ENCODE measurements at places on chromosomes 12 and 14. TPM values are rescaled to one million over a fixed set of nuclear protein-coding genes. Genes with fewer than 3 reads are reported as not detected.

DNA sequence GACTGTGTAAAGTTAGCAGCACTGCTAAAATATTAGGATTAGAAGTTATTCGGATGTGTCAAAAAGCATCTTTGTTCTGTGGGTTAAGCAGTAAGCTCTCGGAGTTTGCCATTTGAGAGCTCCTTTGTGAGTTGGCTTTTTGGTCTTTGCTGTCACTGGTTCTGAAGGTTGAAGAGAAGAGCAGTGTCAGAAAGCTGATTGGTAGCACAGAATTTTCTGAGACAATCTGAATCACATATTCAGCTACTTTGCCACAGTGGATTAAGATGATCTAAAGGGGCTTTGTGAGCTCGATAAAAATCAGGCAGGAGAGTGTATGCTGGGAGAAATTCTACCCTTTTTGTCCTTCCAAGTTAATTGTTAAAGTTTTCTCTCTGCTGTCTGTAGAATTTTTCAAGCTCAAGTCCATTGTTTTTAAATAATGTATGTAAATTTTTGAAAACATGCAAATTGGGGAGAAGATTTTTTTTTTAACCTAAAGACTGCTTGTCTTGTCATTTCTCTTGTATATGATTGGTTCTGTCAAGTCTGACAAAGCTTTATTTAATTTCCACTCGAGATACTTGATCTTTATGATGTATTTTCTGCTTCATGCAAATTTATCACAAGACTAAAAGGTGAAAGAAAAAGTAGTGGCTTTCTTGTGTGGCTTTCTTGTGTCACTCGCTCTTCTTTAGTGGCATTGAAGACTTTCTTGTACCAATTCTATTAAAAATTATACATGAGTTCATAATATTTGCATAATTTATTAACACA lies 307.3 kb downstream of the EGLN3 start:
- peaks cover 23% of the 10 kb centered on the region for H3K4me1 ChIP-seq
- DNase-seq, result no peak
- H3K4me3 ChIP-seq, result no peak overlapping the region

- H3K4me1 ChIP-seq, result peaks cover 40% of the 10 kb centered on the region
- H3K36me3 ChIP-seq, result no peaks in the 10 kb centered on the region
- DNase-seq, result peak; percentile 39
- no peaks in the 10 kb centered on the region for H3K27me3 ChIP-seq
Observed at GRCh38 chr14:74853581-74853980, 22.4 kb downstream of the PROX2 start.

GRCh38 chr12:60266381-60266852 lies 670.6 kb downstream of the SLC16A7 start:
- DNase-seq, result peak; percentile 69
- no peak overlapping the region for H3K4me3 ChIP-seq
- H3K27me3 ChIP-seq, result no peaks in the 10 kb centered on the region
- H3K36me3 ChIP-seq, result no peaks in the 10 kb centered on the region

GRCh38 chr12:9449181-9449580 lies 158.5 kb downstream of the KLRB1 start:
- peak; percentile 7 for DNase-seq
- no peaks in the 10 kb centered on the region for H3K4me1 ChIP-seq
- H3K27ac ChIP-seq, result no peak overlapping the region
- H3K27me3 ChIP-seq, result no peaks in the 10 kb centered on the region

DNA sequence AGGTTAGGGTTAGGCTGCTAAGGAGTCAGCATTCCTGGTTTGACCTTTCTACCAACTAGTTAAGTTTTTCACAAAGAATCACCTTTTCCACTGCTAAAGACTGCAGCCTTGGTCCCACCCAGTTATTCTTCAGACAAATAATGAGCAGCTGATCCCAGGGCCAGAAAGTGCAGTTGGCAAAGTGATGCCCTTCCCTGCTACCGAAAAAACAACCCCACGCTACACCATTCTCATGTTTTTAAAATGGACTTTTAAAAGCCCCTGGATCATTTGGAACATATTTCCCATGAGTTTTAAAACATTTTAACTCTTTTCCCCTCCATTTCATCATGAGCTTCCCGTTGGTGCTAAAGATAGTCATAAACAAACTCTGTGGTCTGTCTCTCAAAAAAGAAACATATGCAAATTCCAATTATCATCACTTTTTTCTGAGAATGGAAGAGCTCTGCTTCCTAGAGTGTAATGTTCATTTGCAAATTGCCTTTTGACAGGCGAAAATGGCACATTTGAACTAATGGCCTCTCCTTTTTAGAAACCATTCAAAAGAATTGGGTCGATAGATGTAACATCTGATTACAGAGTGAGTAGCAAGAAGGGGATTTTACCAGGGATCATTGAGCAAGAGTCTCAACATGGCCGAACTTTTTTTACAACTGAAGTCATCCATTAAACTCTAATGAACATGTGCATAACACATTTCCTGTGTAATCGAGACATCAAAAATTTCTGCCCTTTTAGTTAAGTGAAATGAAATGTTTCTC lies 129.3 kb upstream of the RAP1B start:
- H3K36me3 ChIP-seq, result no peaks in the 10 kb centered on the region
- no peak overlapping the region for H3K4me3 ChIP-seq
- no peak overlapping the region for H3K27ac ChIP-seq
- DNase-seq, result peak; percentile 18
- peaks cover 30% of the 10 kb centered on the region for H3K4me1 ChIP-seq

- no peak for DNase-seq
- H3K4me1 ChIP-seq, result no peaks in the 10 kb centered on the region
- H3K27ac ChIP-seq, result no peak overlapping the region
- no peaks in the 10 kb centered on the region for H3K27me3 ChIP-seq
Observed at GRCh38 chr12:4564818-4565217, 2.8 kb downstream of the DYRK4 start.

- no peaks in the 10 kb centered on the region for H3K36me3 ChIP-seq
- H3K4me3 ChIP-seq, result no peak overlapping the region
- H3K27me3 ChIP-seq, result no peaks in the 10 kb centered on the region
- H3K4me1 ChIP-seq, result peaks cover 25% of the 10 kb centered on the region
- peak; percentile 34 for DNase-seq
Observed at GRCh38 chr12:116257215-116257614, 20.3 kb downstream of the MED13L start.

GRCh38 chr12:88310069-88310468 lies 168.0 kb downstream of the TMTC3 start:
- H3K36me3 ChIP-seq, result no peaks in the 10 kb centered on the region
- H3K27me3 ChIP-seq, result no peaks in the 10 kb centered on the region
- peaks cover 57% of the 10 kb centered on the region for H3K4me1 ChIP-seq

- H3K4me3 ChIP-seq, result no peak overlapping the region
- 0 out of 2 replicates have a peak, but pooled peaks cover 3% of the 10 kb centered on the region for H3K4me1 ChIP-seq
- no peak for DNase-seq
- H3K27me3 ChIP-seq, result peaks cover 16% of the 10 kb centered on the region
Observed at GRCh38 chr12:132448463-132448820, 41.5 kb upstream of the FBRSL1 start.

GRCh38 chr14:35643513-35643912 lies 109.5 kb downstream of the INSM2 start:
- H3K36me3 ChIP-seq, result peaks cover 37% of the 10 kb centered on the region
- DNase-seq, result no peak
- no peak overlapping the region for H3K27ac ChIP-seq
- H3K27me3 ChIP-seq, result no peaks in the 10 kb centered on the region
- no peak overlapping the region for H3K4me3 ChIP-seq

GRCh38 chr14:104202259-104203070 lies 64.1 kb downstream of the KIF26A start:
- H3K27ac ChIP-seq, result no peak overlapping the region
- no peaks in the 10 kb centered on the region for H3K36me3 ChIP-seq
- no peaks in the 10 kb centered on the region for H3K27me3 ChIP-seq
- H3K4me1 ChIP-seq, result no peaks in the 10 kb centered on the region
- no peak for DNase-seq

GRCh38 chr14:90296641-90297040 lies 35.1 kb downstream of the NRDE2 start:
- no peak for DNase-seq
- peaks cover 19% of the 10 kb centered on the region for H3K36me3 ChIP-seq
- H3K4me1 ChIP-seq, result no peaks in the 10 kb centered on the region
- no peak overlapping the region for H3K4me3 ChIP-seq
- H3K27ac ChIP-seq, result no peak overlapping the region
- H3K27me3 ChIP-seq, result no peaks in the 10 kb centered on the region

GRCh38 chr12:82942991-82943401 lies 256.3 kb downstream of the TMTC2 start:
- no peak for DNase-seq
- H3K27ac ChIP-seq, result no peak overlapping the region
- H3K27me3 ChIP-seq, result no peaks in the 10 kb centered on the region
- no peaks in the 10 kb centered on the region for H3K36me3 ChIP-seq

- no peak overlapping the region for H3K4me3 ChIP-seq
- H3K27ac ChIP-seq, result no peak overlapping the region
- no peaks in the 10 kb centered on the region for H3K36me3 ChIP-seq
- DNase-seq, result no peak
- no peaks in the 10 kb centered on the region for H3K4me1 ChIP-seq
- no peaks in the 10 kb centered on the region for H3K27me3 ChIP-seq
Observed at GRCh38 chr12:87612996-87613395, 416.2 kb downstream of the C12orf50 start.

GRCh38 chr14:29227631-29228030 lies 461.0 kb downstream of the FOXG1 start:
- no peaks in the 10 kb centered on the region for H3K27me3 ChIP-seq
- H3K27ac ChIP-seq, result 0 out of 2 replicates have a peak overlapping the region, but pooled peaks have one; percentile 12
- peak; percentile 79 for DNase-seq
- H3K4me1 ChIP-seq, result peaks cover 10% of the 10 kb centered on the region

- H3K4me3 ChIP-seq, result peak within 1 kb of the TSS; percentile 80
- peak; percentile 79 for DNase-seq
- H3K36me3 ChIP-seq, result no peaks in the 10 kb centered on the region
- peaks cover 24% of the 10 kb centered on the region for H3K27me3 ChIP-seq
- H3K27ac ChIP-seq, result peak within 1 kb of the TSS; percentile 8
- peaks cover 13% of the 10 kb centered on the region for H3K4me1 ChIP-seq
Observed at GRCh38 chr12:95790033-95790916, at the start of gene NTN4. TSS of gene NTN4 (minus strand) at chr12:95790764. CDS start at chr12:95790309, 455 bp downstream.

DNA sequence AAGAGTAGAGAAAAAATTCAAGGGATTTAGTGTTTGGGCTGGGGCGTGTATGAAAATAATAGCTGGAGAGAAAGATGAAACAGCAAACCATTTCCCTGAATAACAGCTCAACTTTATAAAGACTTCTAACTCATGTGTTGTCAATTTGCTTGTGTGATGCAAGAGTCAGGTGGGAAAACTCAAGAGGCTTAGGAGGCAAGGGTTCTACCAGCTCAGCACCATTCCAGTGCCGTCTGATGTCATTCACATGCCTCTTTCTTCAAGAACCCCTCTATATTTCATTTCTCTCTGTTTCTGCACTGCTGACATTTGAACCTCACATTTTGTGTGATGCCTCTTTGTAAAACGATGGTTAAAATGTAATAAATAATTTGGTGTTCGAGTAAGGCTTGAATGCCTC lies 192.2 kb downstream of the PRKD1 start:
- no peaks in the 10 kb centered on the region for H3K36me3 ChIP-seq
- H3K27me3 ChIP-seq, result no peaks in the 10 kb centered on the region
- no peak overlapping the region for H3K4me3 ChIP-seq

DNA sequence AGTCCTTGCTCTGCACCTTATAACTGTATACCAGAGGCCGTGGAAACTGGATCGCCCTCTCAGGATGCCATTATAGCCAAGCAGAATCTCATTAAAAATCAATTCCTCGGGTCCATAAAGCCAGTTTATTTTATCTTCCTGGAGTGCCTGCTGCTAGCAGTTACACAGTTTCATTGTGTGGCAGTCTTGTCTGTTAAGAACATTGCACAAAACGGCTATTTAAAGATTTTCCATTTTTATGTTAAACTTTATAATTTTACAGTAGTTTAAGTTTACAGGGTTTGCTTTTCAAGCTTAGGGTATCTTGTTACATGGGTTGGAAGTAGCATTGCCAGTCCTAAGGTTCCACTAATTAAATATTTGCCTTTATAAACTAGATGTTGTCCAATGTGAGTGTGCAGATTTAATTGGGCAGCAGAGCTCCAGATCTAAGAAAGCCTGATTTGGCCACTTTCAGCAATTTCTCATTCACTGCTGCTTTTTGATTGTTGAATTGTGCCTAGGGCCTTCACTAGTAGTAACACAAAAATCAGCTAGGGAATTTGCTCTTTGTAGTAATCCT lies 17.0 kb downstream of the TMEM30B start:
- no peaks in the 10 kb centered on the region for H3K36me3 ChIP-seq
- no peak for DNase-seq
- H3K27me3 ChIP-seq, result no peaks in the 10 kb centered on the region

DNA sequence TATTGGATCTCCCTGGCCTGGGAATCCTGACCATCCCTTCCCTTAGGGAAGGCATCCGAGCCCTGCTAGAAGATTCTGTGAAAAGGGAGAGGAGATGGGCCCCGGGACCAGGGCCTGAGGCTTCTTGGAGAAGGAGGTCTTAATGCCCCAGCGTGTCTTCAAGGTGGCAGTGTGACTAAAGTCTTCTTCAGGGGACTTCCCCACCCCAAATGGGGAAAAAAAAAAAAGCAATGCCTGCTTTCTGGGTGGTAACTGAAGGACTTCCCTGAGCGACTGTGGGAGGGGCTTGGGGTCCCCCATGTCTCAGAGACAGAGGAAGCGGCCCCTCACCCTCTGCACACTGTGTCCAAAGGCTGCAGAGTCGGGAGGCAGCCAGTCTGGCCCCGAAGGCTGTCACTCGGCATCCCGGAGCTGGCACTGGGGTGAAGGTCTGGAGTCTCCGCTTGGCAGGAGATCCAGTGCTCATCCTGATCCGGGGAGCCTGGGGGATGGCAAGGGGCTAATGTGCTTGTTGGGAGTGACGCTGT lies 7.8 kb upstream of the PGF start:
- no peak overlapping the region for H3K4me3 ChIP-seq
- H3K36me3 ChIP-seq, result no peaks in the 10 kb centered on the region
- peaks cover 24% of the 10 kb centered on the region for H3K4me1 ChIP-seq
- no peaks in the 10 kb centered on the region for H3K27me3 ChIP-seq
- DNase-seq, result no peak

DNA sequence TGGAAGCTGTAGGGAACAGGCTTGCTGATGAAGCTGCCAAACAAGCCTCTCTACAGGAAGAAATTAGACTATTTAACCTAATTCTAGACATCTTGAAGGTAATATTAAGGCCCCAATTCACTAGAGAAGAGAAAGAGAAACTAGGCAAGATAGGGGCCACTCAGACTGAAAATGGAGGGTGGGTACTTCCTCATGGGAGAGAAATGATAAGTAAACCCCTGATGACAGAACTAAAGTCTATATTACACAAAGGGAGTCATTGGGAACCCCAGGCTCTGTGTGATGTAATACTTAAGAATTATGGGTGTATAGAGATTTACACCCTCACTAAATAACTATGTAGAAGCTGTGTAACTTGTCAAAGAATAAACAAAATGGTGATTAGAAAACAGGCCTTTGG lies 64.3 kb downstream of the APOBEC1 start:
- no peaks in the 10 kb centered on the region for H3K36me3 ChIP-seq
- no peak overlapping the region for H3K4me3 ChIP-seq
- 0 out of 2 replicates have a peak, but pooled peaks cover 10% of the 10 kb centered on the region for H3K27me3 ChIP-seq
- H3K4me1 ChIP-seq, result no peaks in the 10 kb centered on the region

Gene HCAR1
- not detected for total RNA-seq

Gene LYSET
- 6.2 TPM for total RNA-seq

Gene KCNC2
- not detected for total RNA-seq

Gene ESR2
- not detected for total RNA-seq

Gene TPCN1
- 9.0 TPM for total RNA-seq

Gene VWF
- not detected for total RNA-seq

Measured in GM23248 (cell line).